ENCODE measurements at places on chromosomes 2 and 18. TPM values are rescaled to one million over a fixed set of nuclear protein-coding genes. Genes with fewer than 3 reads are reported as not detected.

- DNase-seq = no peak
Measured at GRCh38 chr2:96391153-96391827, 55.7 kb downstream of the NCAPH start.

DNA sequence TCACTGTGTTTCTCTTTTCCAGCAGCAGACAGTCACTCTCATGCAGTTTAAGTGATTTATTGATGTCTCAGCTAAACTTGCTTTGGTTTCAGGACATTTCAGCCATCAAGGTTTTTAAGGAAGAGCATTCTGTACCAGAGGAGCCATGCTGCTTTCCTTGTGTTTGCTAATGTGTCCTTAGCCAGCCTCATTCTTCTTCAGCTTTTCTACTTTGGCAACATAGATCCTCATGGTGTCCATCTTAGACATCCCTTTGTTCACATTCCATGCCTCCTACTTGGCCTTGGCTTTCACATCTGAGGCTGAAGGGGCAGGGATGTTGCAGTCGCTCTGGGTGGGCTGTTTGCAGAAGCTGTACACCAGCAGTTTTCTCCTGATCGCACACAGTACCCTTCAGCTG, 68.2 kb downstream of the OTX1 start:
- no peak for DNase-seq

DNA sequence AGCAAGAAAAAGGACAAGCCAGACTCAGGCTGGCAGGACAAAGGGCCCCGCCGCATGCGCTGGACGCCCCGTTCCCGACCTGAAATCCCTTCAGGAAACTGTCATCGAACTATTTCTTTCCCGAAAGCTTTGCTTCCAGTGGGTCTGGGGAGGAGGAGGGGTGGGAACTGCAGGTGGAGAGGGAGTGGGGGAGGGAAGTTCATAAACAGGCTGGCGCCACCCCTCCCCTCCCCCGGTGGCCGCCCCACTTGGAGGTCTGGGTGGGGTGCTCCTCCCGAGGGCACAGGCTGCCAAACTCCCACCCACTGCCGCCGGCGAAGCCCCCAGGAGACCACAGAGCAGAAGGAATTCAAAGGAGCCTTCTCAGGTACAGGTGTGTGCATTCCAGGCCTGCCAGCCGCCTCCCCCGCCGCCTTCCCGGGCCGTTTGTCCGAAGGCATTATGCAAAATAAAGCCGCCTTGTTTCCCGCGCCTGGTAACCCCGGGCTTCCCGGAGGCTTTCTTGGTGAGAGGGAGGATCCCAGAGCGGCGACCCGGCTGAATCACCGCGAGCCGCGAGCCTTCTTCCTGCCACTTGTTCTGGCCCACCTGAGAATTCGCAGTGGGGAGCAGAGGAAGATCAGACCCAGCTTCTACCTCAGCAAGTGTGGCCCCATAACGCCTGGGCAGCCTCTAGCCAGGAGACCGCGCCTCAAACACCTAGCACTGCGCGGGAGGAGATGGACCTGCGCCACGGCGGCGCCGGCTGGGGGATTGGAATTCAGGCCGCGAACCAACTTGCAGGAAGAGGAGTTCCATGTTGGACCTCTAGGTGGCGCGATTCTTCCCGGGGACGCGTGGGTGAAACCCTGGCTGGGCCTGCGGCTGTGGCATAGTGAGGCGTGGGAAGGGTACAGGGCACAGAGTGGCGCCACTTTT, 101.9 kb downstream of the FOXI3 start:
- DNase-seq = peak; percentile 49

DNA sequence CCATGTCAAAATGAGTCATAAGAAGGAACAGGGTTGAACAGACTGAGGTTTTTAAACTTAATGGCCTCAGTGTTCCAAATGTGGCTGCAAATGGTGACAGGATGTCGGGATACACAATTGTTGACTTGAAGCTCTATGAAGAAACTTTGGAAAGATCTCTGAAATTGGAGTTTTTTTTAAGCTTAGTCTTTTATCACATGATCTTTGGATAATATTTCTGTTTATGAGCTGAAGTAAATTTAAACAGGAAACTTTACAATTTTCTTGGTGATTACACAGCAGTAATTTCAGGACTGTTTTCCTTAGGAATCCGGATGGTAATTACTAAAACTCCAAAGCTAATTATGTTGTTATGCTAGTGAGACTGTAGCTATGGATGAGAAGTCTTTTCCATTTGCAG, 199.1 kb upstream of the NRXN1 start:
- no peak for DNase-seq

GRCh38 chr2:233593201-233593600, 24.2 kb upstream of the UGT1A8 start:
- no peak for DNase-seq

- no peak for DNase-seq
Measured at GRCh38 chr2:240637901-240638345, 12.6 kb downstream of the GPR35 start.

DNA sequence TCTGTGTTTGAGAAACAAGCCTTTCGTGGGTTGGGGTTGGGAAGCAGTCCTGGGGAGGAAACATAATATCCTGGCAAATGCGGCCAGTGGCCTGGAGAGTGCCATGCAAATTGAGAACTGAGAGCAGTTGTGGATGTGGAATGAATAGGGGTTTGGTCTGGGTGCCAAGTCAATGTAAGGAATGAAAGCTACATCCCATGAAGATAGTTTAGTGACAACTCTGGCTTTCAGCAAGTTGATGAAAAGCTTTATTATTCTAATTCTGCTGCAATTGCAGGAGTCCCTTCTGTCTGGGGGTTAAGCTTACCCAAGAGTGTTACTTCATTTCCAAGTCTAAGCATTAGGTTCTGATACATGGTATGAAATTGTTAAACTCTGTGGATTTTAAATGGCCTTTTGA, 771.6 kb downstream of the DPP10 start:
- no peak for DNase-seq

- DNase-seq = no peak
Measured at GRCh38 chr2:208415897-208416296, 9.3 kb downstream of the PTH2R start.

The COL3A1 gene
- total RNA-seq = 47.0 TPM

The KIAA2012 gene
- not detected for total RNA-seq

The CFC1 gene
- not detected for total RNA-seq

The FEZ2 gene
- 38.3 TPM for total RNA-seq
